ENCODE measurements at places on chromosomes 7 and 10.

DNA sequence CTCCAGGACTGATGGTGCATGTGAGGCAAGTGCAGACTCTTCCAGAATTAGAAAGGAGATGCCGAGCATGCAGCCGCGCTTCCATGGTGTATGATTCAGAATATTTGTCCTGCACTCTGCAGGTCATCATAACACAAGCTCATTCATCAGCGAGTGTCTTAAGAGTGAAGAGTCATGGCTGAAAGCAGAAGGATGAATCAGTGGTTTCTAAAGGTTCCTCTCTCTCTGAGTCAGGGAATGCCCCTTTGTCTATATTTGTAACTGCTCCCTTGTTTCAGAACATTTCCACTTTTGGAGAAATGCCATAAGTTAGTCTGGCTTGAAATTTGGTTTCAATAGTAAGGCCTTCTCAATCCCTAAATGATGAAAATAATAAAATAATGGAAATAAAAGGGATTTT is 52.3 kb downstream of the HECW1 start:
- DNase-seq: no peak

- DNase-seq: no peak
These were observed 19.0 kb downstream of the SOSTDC1 start for GRCh38 chr7:16446508-16446907.

GRCh38 chr7:49367072-49367471 is 406.4 kb upstream of the VWC2 start:
- no peak for DNase-seq

GRCh38 chr7:1609023-1609422 is 39.2 kb upstream of the PSMG3 start:
- peak; percentile 31 for DNase-seq

GRCh38 chr10:113069595-113069994 is 119.5 kb downstream of the TCF7L2 start:
- no peak for DNase-seq

DNA sequence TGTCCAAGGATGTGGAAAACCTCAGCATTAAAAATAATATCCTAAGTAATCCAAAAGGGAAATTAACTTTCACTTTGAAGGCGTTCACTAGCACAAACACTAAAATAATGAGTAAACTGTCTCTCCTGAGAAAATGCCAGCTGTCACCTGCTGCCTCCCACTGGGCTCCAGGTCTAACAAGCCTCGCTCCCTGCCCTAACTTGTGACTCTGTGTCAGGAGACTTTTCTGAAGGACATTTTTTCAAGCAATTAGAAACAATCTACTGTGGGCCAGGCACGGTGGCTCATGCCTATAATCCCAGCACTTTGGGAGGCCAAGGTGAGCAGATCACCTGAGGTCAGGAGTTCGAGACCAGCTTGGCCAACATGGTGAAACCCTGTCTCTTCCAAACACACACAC is 72.8 kb upstream of the GLCCI1 start:
- DNase-seq: no peak

GRCh38 chr10:95312257-95312656 is 21.5 kb upstream of the PDLIM1 start:
- no peak for DNase-seq

GRCh38 chr10:128189176-128189575 is 63.0 kb upstream of the MKI67 start:
- no peak for DNase-seq

- DNase-seq: no peak
These were observed 24.9 kb downstream of the INSIG1 start for GRCh38 chr7:155322530-155322929.

GRCh38 chr10:44008270-44008916 is 359.7 kb upstream of the ZNF32 start:
- peak; percentile 33 for DNase-seq
